Brain microvascular endothelial cell (primary cell): ENCODE measurements at places on chromosomes 13 and 19.

GRCh38 chr19:16890461-16891184 is 1.8 kb downstream of the F2RL3 start:
- no peak for DNase-seq

DNA sequence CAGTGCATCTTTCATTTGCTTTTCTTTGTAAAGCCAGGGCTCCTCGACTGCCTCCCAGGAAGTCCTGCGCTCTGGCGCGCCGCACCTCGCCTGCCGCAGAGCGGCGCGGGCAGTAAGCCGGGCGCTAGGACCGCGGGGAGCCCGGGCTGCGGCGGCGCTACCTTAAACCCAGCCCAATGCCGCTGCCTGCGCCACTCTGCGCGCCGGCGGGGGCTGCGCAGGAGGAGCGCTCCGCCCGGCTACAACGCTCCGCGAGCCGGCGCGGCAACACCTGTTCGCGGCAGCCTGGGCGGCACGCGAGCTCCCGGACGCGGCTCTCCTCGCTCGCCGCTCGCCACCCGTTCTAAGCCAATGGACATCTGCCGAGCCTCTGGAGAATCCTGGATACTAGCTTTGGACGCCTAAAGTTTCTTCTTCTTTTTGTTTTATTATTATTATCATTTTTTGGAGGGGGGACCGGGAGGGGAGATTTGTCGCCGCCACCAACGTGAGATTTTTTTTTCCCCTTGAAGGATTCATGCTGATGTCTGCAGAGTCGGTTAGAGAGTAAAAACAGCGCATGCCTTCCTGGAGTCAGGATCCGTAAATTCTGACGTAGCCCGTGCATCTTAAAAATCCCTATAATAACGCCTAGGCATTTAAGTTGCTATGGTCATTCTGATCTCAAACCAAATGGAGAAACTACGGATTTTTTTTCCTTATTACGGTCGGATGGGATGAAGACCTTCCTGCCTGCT is at the start of gene FGF9:
FGF9 (plus strand) TSS at position 191 of the 737 bp plus-strand sequence. CDS start 840 bp downstream, outside the sequence.
- peak; percentile 29 for DNase-seq

- DNase-seq, result peak; percentile 78
Measured at GRCh38 chr19:52007806-52008557, at the start of gene ZNF615. Gene ZNF615, minus strand, starts transcription at chr19:52008211. Its CDS starts 4,500 bp downstream, at chr19:52003711.

GRCh38 chr13:67184247-67184646 is 45.9 kb downstream of the PCDH9 start:
- no peak for DNase-seq

GRCh38 chr13:39840201-39840600 is 184.7 kb downstream of the COG6 start:
- DNase-seq, result peak; percentile 78

DNA sequence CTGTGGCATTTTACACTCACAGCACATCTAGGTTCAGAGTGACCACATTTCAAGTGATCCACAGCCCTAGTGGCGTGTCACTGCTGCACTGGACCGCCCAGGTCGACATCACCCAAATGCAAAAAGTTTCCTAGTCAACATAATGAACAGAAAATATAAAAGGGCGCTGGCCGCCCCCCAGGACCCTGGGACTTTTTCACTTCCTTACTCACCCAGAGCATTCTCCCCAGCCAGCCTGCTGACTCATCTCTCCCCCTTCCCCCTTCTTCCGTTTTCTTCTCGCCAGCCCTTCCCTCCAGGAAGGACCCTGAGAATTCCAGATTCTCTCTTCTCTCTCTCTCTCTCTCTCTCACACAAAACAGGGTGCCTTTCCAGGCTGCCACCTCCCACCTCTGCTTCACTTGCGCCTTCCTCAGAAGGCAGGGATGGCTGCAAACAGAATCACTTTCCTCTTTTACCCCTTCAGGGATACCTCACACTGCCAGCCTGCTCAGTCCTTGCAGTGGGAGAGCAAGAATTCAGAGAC is 21.0 kb upstream of the GRWD1 start:
- peak; percentile 66 for DNase-seq
